ENCODE measurements at places on chromosomes 7 and 10.
A peak's percentile ranks its signal among the peaks of the same experiment; 100 is the strongest.

DNA sequence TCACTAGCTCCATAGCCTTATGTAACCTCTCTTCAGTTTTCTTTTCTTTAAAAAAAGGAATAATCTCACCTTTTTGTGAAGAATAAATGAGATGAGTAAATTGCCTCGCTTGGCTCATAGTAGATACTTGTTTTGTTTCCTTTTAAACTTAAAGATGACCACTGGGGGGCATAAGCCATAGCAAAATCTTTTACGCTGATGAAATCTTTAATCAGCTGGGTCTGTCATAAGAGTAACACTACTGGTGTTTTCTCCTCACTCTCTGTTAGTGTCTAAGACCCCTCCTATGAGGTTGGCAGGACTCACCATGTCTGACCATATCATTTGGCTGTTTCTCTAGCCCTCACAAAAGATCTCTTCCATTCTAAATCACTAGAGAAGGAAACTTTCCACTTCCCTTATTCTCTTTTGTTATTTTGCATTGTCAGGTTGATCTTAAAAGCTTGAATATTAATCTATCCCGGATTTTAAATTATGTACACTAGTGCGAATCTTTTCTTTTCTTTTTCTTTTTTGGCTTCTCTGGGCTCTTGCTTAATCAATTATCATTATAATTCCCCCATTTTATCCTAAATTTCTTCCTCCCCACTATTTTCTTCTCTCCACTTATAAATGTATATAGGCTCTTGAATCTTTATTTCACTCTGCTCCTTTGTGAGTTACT lies 12.5 kb downstream of the STAG3 start:
- DNase-seq, result peak; percentile 65

GRCh38 chr7:1607696-1608095 lies 37.9 kb upstream of the PSMG3 start:
- DNase-seq, result no peak

GRCh38 chr7:81430761-81431160 lies 339.1 kb downstream of the HGF start:
- no peak for DNase-seq

DNA sequence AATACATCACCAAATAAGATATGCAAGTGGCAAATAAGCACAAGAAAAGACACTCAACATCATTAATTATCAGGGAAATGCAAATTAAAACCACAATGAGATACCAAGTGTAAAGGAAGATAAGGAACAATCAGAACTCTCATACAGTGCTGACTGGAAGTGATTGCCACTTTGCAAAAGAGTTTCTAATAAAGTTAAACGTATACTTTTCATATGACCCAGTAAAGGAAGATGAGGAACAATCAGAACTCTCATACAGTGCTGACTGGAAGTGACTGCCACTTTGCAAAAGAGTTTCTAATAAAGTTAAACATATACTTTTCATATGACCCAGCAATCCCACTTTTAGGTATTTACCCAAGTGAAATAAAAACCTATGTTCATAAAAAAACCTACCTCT lies 12.2 kb upstream of the JMJD1C start:
- no peak for DNase-seq

DNA sequence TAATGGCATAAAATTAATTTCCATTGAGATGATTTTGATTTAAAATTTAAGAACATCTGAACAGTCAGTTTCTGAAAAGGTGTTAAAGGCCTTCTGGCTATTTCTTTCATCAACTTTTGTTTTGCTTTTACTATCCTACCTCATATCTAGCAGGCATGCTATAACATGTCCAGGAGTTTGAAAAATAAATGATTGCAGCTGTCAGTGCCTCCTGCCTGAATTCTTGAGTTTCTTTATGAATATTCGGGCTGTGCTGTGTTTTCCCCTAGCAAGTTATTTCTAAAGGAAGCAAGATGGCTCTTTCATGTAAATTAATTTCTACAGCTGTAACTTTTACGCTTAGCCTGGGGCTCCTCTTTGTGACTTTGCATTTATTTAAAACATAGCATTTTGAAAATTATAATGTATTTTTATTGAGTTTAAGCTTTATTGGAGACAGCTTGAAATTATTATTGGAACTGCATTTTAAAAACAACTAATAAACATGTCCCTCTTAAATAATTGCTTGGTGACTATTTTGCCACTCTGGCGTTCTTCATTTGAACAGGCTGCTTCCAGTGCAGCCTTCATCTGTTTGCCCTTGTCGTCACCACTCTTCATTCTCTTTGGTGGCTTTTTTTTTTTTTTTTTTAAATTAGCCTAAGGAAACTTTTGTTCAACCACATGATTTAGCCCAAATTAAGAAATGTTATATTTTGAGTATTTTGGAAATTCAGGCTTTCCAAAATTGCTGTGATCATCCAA lies 1083.4 kb upstream of the LRRN3 start:
- DNase-seq, result no peak
